ENCODE measurements at places on chromosomes 4 and X.

DNA sequence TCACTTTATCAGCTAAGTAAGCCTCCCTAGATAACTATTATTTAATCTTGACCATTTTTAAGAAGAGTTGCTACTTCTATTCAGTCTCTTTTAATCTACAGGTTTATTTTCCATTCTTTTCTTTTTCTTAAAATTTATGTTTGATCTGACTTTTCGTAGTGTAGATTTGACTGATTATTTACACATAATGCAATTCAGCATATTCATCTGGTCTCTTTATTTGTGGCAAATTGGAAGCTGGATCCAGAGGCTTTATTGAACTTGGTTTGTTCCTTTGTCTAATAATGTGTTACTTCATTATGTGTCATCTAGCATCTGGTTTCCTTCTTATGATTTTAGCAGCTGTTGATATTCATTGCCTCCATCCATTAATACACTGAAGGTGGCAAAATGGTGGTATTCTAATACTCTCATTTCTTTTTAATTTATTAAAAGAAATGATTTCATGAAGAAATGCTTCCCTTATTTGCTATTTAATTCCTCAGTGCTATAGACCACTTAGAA is 113.0 kb downstream of the FBXW7 start:
- DNase-seq = no peak

DNA sequence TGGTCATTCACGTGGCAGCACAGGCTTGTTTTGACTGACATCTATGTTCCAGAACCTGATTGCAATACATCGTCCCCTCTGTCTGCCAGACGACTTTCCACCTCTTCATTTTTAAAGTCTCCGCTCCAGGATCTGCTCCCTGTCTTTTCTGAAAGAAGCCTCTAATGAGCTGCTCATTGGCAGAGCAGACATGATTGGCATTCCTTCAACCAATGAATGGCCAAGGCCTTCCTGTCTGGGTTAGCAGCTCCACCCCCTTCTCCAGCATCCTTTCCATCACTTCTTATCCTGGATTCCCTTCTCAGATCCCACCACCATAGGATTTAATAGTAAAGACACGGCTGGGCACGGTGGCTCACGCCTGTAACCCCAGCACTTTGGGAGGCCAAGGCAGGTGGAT is 202.7 kb upstream of the KLF3 start:
- no peak for DNase-seq

DNA sequence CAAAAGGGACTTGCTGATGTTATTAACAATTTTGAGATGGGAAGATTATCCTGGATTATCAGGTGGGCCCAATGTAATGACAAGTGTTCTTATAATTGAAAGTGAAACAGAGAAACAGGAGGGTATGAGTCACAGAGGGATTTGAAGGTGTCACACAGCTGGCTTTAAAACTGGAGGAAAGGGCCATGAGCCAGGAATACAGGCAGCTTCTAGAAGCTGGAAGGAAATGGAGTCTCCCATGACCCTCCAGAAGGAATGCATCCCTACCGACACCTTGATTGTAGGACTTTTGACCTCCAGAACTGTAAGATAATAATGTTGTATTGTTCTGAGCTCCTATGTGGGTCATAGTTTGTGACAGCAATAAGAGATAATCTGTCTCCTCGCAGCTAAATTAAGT is 98.0 kb upstream of the STIM2 start:
- no peak for DNase-seq

GRCh38 chrX:49627086-49627777 is 28.4 kb downstream of the GAGE1 start:
- no peak for DNase-seq

GRCh38 chr4:189162073-189162789 is 778.4 kb upstream of the FRG1 start:
- DNase-seq = no peak

GRCh38 chr4:770022-770421 is 55.9 kb downstream of the CPLX1 start:
- DNase-seq = no peak

- DNase-seq = no peak
Observed at GRCh38 chr4:161540265-161540664, 623.5 kb downstream of the FSTL5 start.

DNA sequence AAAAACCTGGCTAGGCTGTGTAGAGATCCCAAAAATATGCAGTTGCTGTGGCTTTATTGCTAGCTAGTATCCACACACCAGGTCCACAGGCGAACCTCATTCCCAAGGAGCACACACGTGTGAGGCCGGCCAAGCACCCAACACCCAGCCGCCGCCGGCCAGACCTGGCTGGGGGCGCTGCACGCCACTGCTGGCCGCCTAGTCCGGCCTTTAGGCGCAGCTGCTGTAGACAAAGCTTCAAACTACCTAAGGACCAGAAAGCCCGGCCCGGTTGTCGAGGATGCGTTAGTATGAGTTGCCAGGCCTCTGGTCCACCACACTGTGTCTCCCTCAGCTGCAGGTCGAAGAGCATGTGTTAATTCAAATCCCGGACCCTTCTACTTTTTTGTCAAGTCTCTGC is 3.1 kb downstream of the POU3F4 start:
- DNase-seq = no peak

DNA sequence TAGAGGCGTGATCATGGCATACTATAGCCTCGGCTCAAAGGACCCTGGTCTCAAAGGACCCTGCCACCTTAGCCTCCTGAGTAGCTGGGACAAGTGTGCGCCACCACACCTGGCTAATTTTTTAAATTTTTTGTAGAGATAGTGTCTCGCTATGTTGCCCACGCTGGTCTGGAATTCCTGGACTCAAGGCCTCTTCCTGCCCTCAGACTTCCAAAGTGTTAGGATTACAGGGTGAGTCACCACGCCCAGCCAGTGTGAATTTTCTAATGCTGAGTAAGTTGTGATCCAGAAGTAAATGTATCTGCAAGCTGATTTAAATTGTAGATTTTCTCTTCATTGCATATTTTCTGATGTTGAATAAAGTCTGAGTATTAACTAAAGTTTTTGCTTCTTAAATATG is 2.6 kb upstream of the ZNF674 start:
- no peak for DNase-seq

DNA sequence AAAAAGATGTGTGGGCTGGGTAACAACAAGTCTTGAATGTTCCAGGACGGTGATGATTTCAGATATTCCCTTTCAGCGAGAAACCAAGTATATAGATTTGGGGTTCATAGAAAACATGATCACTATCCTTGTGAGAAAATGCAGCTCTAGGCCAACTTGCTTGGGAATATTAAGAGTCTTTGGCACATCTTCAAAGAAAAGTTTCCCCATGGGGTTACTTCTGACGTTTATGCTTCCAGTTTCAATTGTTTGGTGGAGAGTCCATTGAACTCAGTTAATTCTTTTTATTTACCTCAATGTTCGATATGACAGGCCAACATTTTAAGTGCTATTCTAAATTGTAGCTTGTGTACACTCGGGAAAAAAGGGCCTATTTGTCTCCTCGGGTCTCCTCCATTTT is 126.7 kb downstream of the NHS start:
- DNase-seq = no peak

- no peak for DNase-seq
Observed at GRCh38 chr4:95255396-95256107, 293.2 kb downstream of the UNC5C start.

DNA sequence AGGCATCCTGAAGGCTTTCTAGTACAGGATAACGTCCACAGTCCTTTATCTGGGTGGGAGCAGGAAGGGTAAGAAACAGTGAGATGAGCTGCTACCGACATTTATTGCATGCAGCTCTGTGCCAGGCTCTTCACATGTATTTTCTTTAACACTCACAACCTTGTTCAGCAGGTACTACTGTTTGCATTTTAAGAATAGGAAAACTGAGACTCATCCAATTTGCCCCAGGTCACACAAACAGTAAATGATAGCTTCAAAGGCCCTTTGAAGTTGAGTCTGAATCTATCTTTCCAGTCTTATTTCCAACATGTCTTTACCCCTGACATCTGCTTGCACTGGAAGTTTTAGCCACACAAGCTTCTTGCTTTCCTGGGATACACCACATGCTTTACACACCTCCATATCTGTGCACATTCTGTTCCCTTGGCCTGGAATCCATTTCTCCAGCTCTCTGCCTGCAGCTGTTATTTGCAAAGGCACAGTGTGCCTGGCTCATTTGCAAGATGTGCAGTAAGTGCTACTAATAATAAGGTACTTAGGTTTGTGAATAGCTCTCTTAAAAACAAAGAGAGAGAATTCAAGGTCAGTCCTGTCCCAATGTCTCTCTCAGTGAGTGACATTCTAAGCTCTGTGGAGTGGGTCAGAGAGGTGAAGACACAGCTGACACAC is 61.2 kb downstream of the METTL14 start:
- no peak for DNase-seq

DNA sequence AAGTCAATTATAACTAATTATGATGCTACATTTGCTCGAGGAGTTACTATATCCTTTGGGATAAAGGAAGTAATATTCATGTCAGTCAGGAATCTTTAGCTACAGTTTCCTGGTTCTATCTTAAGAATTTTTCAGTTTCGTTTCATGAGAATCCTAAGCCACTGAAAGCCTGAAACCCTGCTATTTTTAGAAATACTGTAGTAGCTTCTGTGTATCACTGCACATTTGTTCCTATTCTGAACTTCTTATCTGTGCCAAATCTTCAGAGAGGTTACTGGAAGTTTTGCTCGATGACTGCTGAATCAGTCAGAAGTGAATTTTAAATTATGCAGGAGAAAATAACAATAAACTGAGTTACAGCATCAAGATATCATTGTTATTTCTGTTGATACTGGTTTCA is 249.2 kb downstream of the TENM3 start:
- no peak for DNase-seq

DNA sequence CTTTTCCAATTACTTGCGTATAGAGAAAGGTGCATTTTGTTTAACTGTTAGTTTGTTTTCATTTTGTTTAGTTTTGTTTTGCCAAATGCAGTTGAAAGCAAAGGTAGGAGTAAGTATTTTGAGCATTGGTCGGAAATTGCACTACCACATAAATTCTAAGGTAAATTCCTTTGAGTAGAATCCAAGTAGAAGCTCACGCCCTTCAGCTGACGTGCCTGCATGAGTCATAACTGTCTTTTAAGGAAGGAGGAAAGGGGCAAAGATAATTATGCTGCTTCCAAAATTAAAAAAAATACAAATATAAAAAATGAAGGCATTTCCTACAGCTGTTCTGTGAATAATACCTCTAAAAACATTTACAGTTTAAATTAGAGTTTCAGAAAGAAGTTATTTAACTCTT is 110.2 kb upstream of the MYOZ2 start:
- no peak for DNase-seq

GRCh38 chr4:74716436-74716765 is 77.9 kb downstream of the BTC start:
- DNase-seq = no peak

- DNase-seq = no peak
Observed at GRCh38 chrX:140733766-140734342, 24.3 kb downstream of the LINC00632 start.

Data from HS-27A (cell line).